ENCODE measurements at places on chromosomes 16 and 17. TPM values are rescaled to one million over a fixed set of nuclear protein-coding genes. Genes with fewer than 3 reads are reported as not detected.

Gene CRHR1
- 6.2 TPM for total RNA-seq

Gene AARSD1
- 29.1 TPM for total RNA-seq

Gene TAOK1
- 165 TPM for total RNA-seq

Gene KRTAP1-5
- not detected for total RNA-seq

Gene ASGR2
- total RNA-seq, result not detected

Gene CNOT1
- 99.4 TPM for total RNA-seq

Gene TEX14
- total RNA-seq, result 0.69 TPM

Gene ITGAL
- 1.2 TPM for total RNA-seq

Gene STH
- 6.0 TPM for total RNA-seq

Gene CBLN1
- total RNA-seq, result 58.1 TPM

Gene ABCC6
- total RNA-seq, result 0.23 TPM

Gene ALOXE3
- total RNA-seq, result 0.69 TPM

Gene OVCA2
- total RNA-seq, result 11.8 TPM

Gene HSD17B1
- total RNA-seq, result 0.92 TPM

Gene CD7
- not detected for total RNA-seq

Gene CCL4L2
- total RNA-seq, result 0.46 TPM

Gene ACAP1
- 0.23 TPM for total RNA-seq

Gene PRSS33
- not detected for total RNA-seq

Gene TOB1
- 21.0 TPM for total RNA-seq

Gene USP36
- 15.0 TPM for total RNA-seq

Gene HSF5
- 0.23 TPM for total RNA-seq
